Fibroblast of the aortic adventitia (primary cell): ENCODE measurements at places on chromosomes 6 and 20. TPM values are rescaled to one million over a fixed set of nuclear protein-coding genes. Genes with fewer than 3 reads are reported as not detected.

DNA sequence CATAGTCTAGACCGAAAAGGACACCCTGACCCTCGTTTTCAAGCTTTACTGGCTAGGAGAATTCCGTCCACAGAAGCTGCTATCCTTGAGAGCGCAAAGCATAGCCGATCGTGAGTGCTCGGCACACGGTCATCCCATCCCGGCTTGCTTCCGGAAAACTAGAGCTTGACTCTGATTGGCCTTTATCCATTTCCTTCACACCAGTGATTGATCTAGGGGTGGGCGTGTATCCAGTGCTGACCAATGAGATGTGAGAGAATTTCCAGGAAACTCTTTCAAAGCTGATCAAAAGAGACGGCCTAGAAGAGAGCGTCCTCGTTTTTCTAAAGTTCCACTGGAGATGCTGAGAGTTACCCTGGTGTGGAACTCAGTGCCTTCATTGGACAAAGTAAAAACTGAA, 41.0 kb upstream of the NFATC2 start:
- DNase-seq, result no peak

GRCh38 chr20:63234693-63235398, 859 bp upstream of the BIRC7 start:
- no peak for DNase-seq

DNA sequence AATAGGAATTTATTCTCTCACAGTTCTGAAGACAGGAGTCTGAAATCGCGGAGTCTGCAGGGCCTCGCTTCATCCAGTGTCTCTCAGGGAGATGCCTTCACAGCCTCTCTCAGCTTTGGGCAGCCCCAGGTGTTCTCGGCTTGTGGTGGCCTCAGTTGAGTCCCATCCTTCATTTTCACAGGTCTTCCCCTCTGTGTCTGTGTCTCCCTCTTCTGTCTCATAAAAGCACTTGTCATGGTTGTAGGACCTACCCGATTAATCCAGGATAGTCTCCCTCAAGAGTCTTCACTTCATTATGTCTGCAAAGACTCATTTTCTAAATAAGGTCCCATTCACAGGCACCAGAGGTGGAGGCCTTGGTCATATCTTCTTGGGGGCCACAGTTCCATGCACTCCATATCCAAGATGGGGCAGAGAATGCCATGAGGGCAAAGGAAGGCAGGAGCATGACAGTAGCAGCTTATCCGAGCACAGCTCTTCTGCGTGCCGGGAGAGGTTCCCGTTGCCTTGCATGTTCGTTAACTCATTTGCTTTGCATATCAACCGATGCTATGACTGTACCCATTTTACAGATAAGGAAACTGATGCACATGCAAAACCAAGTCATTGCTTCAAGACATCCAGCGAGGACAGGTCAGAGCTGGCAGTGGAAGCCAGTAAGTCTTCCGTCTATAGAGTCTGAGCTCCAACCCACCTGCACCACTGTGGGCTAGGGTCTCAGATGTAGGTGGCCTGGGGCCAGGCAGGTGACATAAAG, 363.8 kb upstream of the SULF2 start:
- no peak for DNase-seq

GRCh38 chr20:29452186-29452585, 1805.3 kb upstream of the DEFB115 start:
- no peak for DNase-seq

DNA sequence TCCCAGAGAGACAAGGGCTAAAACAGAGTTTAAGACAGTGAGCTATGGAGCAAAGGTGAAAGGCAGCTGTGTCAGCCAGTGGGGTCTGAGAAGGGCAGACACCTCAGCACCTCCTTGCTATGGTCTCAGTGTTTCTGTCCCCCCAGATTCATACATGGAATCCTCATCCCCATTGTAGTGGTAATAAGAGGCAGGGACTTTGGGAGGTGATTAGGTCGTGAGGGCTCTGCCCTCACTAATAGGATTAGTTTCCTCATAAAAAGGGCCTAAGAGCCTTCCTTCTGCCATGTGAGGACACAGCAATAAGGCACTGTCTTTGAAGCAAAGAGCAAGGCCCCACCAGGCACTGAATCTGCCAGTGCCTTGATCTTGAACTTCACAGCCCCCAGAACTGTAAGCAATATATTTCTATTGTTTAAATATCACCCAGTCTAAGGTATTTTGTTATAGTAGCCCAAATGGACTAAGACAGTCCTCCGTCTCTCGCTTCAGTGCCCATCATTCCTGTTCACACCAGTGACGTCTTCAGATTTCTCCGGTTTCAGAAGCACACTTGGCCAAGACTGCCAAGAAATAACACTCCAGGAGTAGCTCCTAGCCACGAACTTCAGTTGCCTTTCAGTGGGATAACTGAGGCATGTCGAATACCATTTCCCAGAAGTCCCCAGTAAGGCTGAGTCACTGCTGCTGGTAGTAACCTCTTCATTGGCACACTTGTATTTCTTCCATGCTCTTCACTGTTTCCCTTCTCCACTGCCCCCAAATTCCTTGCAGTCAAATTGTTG, 32.8 kb downstream of the SLC13A3 start:
- DNase-seq, result no peak

GRCh38 chr20:44601801-44602204, 19.4 kb downstream of the PKIG start:
- peak; percentile 93 for DNase-seq

GRCh38 chr6:131914234-131914633, 36.9 kb downstream of the CCN2 start:
- DNase-seq, result no peak

DNA sequence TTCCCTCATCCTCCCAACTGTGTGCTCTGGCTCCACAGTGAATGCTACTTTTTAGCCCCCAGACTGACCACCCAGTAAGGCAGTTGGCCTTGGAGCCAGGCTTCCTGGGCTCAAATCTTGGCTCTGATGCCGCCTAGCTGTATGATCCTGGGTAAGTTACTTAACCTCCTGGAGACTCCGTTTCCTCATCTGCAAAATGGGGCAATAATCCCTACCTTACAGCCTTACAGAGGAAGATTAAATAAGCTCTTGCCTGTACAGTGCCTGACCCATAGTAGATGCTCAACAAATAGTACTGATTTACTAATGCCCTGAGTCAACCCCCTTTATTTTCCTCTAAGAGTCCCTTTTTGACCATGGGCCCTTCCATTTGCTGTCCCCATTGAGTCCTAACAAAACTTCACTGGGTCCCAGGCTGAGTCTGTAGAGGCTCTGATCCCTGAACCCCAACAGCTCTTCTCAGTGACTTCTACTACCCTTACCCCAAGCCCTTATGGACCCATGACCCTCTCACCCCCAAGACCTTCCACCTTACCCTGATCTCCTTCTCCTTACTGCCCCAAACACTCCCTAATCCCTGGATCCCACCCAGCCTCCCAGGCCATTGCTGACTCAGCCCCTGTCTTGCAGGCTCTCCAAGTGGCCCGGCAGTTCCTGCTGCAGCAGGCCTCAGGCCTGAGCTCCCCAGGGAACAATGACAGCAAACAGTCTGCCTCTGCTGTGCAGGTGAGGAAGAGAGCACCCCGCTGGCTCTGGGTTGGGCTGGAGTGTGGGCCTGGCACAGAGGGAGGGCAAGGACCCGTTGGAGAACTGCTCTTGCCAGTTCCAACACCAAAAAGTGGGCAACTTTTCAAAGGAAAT, 31.4 kb downstream of the FOXP4 start:
- peak; percentile 35 for DNase-seq

DNA sequence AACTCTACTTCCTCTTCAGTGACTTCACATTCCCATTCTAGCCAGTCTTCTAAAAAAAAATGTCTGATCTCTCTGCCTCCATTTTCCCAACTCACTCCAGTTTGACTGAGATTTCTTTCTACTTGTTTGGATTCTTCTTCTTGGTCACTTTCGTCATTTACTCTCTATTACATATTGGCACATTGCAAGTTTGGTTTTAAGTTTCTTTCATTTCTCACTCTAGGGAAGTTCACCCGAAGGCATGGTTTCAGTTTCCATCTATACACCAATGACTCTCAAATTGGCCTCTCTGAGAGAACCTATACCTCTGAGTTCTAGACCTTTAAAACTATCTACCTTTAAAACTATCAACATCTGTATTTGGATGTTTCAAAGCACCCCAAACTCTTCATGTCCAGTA, 51.3 kb downstream of the CD109 start:
- no peak for DNase-seq

GRCh38 chr20:20823476-20823881, 111.0 kb upstream of the RALGAPA2 start:
- no peak for DNase-seq

- DNase-seq, result peak; percentile 92
Observed at GRCh38 chr20:24501764-24502556, 32.5 kb downstream of the SYNDIG1 start.

DNA sequence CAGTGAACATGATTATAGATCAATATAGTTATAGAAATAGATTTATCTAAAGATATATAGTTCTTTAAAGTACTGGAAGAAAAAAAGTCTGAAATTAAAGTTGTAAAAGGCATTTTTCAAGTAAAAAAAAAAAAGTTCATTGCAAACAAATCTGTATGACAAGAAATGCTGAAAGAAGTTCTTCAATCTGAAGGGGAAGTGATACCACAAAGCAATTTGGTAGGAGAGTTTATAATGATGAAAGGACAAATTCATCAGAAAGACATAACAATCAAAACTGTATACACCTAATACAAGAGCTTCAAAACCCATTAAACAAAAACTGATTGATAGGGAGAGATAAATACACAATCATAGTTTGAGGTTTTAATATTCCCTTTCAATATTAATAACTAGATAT, 14.1 kb downstream of the HUS1B start:
- DNase-seq, result no peak

DNA sequence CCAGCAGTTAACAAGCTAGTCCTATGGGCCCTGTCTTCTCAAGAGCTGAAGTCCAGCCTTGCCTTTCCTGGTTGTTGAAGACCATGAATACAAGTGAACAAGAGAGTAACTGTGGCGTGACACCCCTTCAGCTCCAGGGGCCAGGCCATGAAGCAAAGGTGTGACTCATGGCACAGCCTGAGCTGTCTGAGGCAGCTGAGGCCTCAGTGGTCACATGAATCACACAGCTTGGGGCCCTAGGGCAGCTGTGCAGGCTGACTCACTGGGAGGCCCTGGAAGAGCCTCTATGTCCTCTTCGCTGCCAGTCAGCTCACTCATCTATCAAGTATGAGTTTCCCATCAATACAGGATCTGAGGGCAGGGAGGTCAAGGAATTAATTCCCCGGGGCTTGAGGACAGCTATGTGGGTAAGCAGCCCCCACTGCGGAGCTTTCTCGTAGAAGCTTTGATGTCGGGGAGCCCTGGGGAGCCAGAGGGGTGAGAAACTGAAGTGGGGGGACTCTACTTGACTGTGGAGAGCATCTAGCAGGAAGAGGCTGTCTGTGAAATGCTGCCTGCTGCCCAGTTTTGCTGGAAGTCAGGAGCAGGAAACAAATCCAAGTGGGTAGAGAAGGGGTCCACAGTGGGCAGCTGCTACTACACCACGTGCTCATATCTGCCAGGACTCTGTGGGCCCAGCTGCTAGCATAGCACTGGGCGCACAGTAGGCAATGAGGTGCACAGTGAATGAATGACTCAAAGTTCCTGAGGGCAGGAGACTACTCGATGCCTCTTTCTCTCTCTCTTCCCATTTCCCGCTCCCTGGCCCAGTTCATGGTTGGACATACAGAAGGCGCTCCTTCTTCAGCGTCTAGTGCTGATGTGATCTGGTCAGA, 13.7 kb upstream of the FAM83C start:
- DNase-seq, result peak; percentile 97

GRCh38 chr6:13478525-13478966, 8.9 kb downstream of the GFOD1 start:
- no peak for DNase-seq

GRCh38 chr6:158849899-158850806, 31.0 kb upstream of the EZR start:
- peak; percentile 87 for DNase-seq

DNA sequence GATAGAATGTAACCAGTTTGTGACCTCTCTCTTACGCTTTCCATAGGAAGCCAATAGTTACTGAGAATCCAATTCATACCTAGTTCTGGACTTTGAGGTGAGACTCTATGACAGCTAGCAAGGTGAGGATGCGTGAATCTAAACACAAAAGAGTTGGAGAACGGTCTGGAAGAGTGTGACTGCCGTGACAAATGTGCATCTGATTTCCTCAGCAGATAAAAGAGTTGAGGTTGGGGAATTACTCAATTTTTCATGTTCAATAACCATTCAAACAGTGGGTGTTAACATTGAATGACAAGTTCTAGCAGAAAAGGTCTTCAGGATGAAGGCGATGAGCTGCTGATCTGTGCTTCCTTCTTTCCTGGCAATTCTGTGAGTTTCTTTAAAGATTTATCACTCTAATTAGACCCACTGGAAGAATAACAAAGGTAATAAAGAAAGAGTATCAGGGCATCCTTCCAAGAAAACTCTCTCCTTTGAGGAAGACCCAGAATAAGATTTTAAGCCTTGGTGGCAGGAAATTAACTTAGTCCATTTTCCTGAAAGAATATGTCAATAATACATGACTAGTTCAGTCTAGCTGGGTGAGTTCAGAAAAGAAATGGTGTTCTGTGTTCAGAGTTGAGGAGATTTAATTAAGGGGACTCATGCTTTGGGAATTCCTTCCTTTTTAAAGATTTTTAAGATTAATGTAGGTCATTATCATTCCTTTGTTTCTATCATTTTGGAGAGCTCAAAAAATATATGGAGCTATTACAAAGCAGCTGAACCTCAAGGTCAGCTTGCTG, 24.5 kb downstream of the KIF3B start:
- DNase-seq, result no peak

The ANKRD66 gene
- total RNA-seq, result not detected in 2 replicates

The PRL gene
- total RNA-seq, result not detected in 2 replicates

The NKAIN2 gene
- under 0.01 TPM in 1 of 2 replicates, not detected in the other for total RNA-seq

The SLC22A2 gene
- not detected in 2 replicates for total RNA-seq

The FGD2 gene
- not detected in 2 replicates for total RNA-seq

The SLC17A1 gene
- total RNA-seq, result not detected in 2 replicates
